ENCODE measurements at places on chromosomes 7 and 10. TPM values are rescaled to one million over a fixed set of nuclear protein-coding genes. Genes with fewer than 3 reads are reported as not detected.
A peak's percentile ranks its signal among the peaks of the same experiment; 100 is the strongest.

Gene AS3MT
- total RNA-seq: 8.8 TPM

Gene ASB10
- total RNA-seq: not detected

Gene WIPF3
- total RNA-seq: 10.5 TPM

GRCh38 chr7:42212541-42213090, 24.4 kb downstream of the GLI3 start:
- no peak for DNase-seq
- H3K27ac ChIP-seq: peak overlapping the region; percentile 81
- H3K27me3 ChIP-seq: no peaks in the 10 kb centered on the region
- H3K36me3 ChIP-seq: peaks cover 1% of the 10 kb centered on the region
- H3K4me1 ChIP-seq: peaks cover 77% of the 10 kb centered on the region

DNA sequence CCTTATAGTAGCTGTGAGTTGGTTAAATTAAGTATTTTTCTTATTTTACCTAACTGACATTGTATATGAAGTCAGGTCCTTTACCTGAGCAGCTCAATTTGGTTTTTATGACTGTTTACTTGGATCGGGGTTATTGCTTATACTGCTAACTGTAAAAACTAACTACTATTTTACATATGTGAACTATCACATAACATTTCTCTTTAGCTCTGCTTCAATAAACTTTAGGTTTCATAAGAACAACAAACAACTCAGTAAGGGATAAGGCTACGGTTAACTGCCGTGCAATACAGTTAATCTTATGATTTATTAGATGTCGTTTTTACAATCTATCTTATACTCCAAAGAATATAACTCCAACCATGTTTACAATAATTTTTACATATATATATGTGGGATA, 480.2 kb downstream of the PARD3 start:
- H3K27ac ChIP-seq: no peak overlapping the region
- H3K4me1 ChIP-seq: no peaks in the 10 kb centered on the region
- 0 out of 2 replicates have a peak, but pooled peaks cover 2% of the 10 kb centered on the region for H3K36me3 ChIP-seq
- no peak for DNase-seq

DNA sequence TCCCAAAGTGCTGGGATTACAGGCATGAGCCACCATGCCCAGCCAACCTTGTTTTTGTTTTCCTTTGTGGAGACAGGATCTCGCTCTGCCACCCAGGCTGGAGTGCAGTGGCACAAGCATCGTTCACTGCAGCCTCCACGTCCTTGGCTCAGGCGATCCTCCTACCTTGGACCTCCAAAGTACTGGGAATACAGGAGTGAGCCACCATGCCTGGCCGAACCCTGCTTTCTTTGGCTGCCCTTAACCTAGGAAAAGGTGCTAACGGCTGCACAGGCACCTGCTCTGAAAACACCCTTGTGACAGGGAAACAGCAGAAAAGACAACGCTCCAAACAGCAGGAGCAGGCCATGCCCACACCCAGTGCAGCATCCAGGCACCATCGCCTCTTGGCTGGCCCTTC, 71.9 kb downstream of the OAT start:
- H3K36me3 ChIP-seq: no peaks in the 10 kb centered on the region
- H3K27me3 ChIP-seq: no peaks in the 10 kb centered on the region
- H3K4me3 ChIP-seq: no peak overlapping the region
- H3K27ac ChIP-seq: no peak overlapping the region
- 0 out of 2 replicates have a peak, but pooled peaks cover 2% of the 10 kb centered on the region for H3K4me1 ChIP-seq

- DNase-seq: no peak
- peaks cover 16% of the 10 kb centered on the region for H3K36me3 ChIP-seq
- H3K4me1 ChIP-seq: 0 out of 2 replicates have a peak, but pooled peaks cover 2% of the 10 kb centered on the region
- H3K27me3 ChIP-seq: no peaks in the 10 kb centered on the region
Measured at GRCh38 chr10:2130705-2131305, 393.5 kb upstream of the ADARB2 start.

- H3K36me3 ChIP-seq: no peaks in the 10 kb centered on the region
- H3K27me3 ChIP-seq: peaks cover 2% of the 10 kb centered on the region
- no peak for DNase-seq
- H3K4me3 ChIP-seq: no peak overlapping the region
Measured at GRCh38 chr10:5565205-5565545, 40.4 kb downstream of the CALML3 start.

DNA sequence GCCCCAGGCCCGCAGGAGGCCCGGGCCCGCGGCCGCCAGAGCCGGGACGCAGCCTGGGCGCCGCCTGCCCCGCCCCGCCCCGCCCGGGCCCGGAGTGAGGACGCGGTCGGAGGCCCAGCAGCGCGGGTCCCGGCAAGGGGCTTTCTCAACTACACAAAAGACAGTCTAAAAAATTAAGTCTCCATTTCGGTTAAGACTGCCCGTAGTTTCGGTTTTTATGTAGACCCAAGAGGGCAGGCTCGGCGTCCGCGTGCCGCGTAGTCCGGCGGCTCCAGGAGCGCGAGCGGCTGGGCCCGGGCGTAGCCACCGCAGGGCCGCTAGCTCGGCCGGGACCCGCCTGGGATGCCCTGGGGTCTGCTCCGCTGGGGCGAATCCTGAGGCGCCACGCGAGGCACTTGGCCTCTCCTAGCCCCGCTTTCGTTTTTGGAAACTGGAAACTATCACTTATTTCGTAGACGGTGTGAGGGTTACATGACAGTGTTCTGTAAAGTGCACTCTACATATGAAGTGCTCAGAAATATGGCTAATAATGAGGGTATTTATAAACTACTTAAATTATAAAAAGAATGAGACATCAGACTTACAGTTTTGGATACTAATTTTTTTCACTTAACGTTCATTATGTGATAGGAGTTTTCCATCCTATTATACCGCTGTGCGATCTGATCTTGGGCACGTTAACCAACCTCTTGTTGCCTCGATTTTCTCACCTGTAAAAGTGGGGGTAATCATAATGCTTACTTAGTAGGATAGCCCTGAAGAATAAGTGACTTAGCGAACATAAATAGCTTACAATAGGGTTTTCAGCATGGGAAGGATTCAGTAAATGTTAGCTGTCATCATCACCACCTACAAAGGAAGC, 573 bp downstream of the BLVRA start:
- no peaks in the 10 kb centered on the region for H3K36me3 ChIP-seq
- H3K4me3 ChIP-seq: peak overlapping the region; percentile 72
- H3K27ac ChIP-seq: no peak overlapping the region
- peaks cover 34% of the 10 kb centered on the region for H3K27me3 ChIP-seq
- peak; percentile 49 for DNase-seq
- H3K4me1 ChIP-seq: peaks cover 31% of the 10 kb centered on the region
